NCI-H1930 (cell line): ENCODE measurements at places on chromosomes 7 and 10.

DNA sequence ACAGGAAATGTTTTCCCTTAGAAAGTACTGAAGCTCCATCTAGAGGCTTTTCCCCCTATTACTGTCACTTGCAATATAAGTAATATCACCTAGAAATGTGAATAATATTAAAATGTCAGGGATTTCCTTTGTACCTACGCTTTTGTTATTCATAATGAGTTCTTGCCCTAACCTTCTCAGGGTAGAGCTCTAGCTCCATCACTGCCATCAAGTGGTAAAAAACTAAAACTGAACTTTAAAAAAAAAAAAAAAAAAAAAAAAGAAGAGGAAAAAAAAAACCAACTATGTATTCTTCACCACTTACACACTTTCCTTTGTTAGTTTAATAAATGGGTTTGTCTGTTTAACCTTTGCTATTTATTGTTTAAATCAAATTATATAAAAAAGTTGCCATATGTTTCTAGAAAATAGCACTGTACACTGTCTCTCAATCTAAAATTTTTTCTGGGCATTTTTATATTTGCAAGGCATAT, 49.9 kb downstream of the DNAJC1 start:
- no peak for DNase-seq

DNA sequence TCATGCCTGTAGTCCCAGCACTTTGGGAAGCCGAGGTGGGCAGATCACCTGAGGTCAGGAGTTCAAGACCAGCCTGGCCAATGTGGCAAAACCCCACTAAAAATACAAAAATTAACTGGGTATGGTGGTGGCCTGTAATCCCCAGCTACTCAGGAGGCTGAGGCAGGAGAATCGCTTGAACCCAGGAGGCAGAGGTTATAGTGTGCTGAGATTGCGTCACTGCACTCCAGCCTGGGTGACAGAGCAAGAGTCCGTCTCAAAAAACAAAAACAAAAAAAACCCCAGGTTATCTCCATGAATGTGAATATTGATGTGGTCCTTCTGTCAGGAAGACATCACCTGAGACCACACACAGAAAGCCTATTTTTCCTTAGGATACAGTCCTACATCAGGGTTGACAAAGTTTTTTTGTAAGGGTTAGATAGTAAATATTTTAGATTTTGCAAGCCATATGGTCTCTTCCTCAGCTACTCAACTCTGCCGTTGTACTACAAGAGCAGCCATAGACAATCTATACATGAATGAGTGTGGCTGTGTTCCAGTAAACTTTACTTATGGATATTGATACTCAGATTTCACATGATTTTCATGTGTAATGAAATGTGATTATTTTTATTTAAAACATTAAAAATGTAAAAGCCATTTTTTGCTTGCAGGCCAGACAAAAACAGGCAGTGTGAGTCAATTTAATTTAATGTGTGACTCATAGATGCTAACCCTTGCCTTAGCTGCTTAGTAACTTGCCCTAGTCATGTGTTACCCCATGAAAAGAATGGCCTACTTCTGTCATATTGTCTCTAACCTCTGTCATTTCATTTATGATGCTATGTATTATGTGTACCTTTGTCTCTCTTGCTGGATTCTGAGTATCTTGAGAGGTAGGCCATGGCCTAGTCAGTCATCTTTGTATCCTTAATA, 78.1 kb downstream of the TPST1 start:
- DNase-seq: no peak

DNA sequence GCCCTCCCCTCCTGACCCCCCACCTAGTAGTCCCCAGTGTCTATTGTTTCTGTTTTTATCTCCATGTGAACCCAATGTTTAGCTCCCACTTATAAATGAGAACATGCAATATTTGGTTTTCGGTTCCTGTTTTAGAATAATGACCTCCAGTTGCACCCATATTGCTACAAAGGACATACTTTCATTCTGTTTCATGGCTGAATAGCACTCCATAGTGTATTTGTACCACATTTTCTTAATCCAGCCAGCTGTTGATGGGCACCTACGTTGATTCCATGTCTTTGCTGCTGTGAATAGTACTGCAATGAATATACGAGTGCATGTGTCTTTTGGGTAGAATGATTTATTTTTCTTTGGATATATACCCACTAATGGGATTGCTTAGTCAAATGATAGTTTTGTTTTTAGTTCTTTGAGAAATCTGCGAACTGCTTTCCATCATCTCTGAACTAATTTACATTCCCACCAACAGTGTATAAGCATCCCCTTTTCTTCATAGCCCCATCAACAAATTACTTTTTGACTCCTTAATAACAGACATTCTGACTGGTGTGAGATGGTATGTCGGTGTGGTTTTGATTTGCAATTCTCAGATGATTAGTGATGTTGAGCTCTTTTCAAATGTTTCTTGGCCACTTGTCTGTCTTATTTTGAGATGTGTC, 128.4 kb upstream of the PHYHIPL start:
- no peak for DNase-seq

- no peak for DNase-seq
Observed at GRCh38 chr7:132333301-132333700, 243.0 kb downstream of the PLXNA4 start.

GRCh38 chr7:155861480-155861868, 49.2 kb upstream of the SHH start:
- no peak for DNase-seq

- DNase-seq: no peak
Observed at GRCh38 chr10:33419311-33419710, 84.8 kb upstream of the NRP1 start.

GRCh38 chr7:2728316-2729030, 40.5 kb downstream of the AMZ1 start:
- no peak for DNase-seq

DNA sequence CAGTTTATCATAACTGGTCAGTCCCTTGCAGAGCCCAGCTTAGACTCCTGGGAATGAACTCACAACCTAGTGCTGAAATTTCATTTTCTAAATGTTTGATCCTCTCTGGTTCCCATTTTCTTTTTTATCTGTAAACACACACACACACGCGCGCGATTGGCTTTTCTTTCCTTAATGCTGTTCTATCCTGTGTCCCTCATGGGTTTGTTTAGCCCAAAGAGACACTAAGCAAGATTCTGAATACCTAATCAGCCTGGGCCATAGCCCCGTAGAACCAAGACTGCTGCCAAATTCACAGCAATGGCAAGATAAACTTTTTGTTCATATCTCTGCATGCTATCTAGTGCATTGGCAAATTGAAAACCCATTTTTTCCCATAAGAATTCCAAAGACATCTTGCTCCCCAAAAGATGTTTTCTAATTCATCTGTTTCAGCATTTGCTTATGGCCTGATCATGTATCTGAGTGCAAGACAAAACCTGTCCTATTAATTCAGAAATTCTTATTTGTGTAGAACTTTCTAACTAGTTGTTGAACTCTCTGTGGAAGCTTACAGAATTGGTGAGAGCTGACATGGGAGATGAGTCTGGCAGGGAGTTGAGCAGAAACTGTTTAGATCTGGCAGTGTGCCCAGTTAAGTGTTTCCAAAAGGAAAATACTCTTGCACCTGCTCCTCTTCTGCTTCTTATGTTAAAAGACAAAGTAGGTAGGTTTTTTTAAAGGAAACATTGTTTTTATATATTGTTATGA, 1.8 kb upstream of the IFIT1 start:
- DNase-seq: no peak

DNA sequence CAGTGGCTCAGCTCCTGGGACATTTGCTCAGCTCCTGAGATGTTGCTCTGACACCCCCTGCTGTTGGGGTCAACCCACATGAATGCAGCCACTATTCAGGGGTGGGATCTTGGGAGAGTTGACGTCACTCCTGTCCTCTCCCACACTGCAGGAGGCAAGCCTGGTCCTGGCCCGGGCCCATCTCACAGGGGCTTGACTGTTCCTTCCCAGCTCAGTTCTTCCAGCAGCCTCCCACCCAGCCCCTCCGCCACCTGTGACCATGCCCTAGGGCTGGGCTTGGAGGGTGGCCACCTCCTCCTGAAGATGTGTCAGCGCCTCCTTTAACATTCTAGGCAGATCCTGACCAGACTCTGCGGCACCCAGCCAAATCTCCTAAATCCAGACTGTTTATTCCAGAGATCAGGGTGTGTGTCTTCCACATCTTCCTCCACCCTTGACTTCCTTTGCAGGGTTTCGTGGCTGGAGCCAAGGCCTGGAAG, 19.1 kb upstream of the OPALIN start:
- no peak for DNase-seq

DNA sequence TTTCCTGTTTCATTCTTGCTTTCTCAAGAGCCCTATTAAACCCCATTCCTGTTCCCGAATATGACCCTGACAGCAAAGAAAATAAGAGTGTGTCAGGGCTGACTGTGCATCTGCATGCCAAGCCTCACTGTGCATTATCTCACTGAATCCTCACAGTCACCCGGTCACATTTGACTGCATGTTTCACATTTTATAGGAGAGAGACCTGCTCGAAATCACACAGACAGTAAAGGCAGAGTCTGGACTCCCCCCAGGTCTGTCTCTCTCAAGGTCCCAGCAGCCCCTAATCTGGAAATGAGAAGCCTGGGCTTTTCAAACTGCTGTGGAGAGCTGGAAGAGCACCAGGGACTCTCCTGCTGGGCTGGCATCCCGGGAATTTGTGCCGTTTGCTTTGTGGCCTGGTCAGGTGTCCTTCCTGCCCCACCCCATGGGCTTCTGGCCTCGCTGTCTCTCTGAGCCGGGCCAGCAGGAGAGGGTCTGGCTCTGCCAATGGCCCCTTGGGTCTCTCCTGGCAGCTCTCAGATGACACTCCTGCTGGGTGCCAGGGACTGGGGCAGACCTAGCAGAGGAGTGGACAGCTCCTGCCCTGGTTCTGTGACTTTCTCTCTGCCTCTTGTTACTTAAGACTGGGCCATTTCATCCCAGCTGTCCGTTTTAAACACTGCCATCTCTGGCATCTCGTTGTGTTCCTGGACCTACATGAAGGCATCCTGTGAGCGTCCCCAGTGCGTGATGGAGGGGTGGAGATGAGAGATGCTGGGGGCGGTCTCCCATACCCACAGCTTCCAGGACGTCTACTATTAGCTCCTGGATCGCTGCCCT, 173.6 kb downstream of the ARHGAP12 start:
- no peak for DNase-seq

GRCh38 chr7:22350466-22351328, 6.3 kb downstream of the RAPGEF5 start:
- no peak for DNase-seq

DNA sequence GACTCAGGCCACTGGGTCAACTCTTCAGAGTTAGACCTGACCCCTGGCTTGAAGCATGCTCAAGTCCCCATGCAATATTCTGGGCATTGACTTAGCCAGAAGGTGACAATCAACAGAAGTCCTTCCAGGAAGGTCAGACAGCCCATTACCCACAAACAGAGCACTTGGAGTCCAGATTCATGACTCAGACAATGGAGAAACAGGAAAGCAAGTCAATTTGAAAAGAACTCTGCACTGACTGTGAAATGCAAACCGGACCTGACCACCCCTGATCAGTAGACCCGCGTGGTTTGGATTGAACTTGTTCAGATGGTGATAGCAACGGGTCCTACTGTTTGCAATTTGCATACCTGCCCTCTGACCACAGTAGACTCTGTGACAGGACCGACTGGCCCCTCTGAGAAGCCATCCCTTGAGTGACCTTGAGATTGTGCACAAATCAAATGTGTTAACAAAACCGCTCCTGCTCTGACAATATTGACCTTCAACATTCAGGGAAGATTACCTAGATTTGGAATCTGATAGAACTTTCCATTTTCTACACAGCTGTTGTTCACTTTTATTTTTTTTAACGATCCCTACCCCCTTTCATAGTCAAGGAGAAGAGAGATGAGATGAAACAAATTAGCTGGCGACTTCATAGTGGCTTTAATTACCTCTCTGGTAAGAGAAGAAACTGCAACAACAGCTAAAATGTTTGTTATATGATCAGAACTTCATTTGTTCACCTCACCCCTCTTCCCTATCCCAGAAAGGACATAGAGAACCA, 138.7 kb downstream of the NRP1 start:
- DNase-seq: no peak

GRCh38 chr10:114704679-114705078, 46.6 kb upstream of the ABLIM1 start:
- no peak for DNase-seq

DNA sequence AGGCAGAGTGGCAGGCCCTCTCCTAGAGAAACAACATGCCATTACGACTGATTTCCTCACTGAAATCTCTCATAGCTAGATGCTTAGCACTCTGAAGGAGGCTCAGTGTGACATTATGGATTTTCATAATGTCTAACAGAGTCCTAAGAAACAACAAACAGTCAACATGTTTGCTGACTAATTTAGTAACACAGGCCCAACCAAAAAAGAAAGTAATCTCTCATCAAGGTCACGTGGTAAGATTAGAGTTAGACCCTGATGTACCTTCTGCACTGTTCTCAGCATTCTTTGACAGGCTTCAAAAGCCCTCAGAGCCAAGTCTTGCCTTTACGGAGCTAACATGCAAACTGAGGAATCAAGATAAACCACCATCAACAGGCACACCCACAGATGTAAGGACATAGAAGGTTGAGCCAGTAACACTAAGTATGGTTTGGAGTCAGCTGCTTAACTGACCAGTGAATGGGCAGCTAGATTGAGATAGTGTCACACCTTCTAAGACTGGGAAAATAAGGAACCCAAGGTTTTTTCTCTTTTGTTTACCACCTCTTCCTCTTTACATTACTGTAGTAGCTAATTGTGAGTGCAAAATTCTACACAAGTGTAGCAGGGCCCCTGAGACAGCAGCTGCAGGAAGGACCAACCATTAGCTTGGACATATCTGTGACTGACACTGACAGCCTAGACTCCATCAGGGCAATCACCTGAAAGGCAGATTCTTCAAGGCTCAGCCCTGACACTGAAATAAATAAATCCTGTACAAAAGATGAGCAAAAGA, 15.3 kb upstream of the KCNIP2 start:
- DNase-seq: no peak

DNA sequence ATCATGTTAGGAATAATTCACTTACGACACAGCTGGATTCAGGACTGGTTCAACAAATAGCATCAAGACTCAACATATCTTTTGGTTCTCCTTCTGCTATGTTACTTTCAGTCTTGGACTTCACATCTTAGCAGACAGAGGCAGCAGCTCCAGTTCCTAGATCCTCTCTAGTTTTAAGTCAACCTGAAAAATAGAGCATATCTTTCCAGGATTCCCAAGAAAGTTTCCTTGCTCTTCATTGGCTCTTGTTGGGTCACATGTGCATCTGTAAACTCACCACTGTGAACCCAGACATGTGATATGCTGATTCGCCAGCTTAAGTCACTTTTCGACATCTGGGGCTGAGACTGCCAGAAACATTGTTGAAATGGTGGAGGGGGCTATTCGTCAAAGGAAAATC, 210.1 kb upstream of the KMT2E start:
- no peak for DNase-seq

DNA sequence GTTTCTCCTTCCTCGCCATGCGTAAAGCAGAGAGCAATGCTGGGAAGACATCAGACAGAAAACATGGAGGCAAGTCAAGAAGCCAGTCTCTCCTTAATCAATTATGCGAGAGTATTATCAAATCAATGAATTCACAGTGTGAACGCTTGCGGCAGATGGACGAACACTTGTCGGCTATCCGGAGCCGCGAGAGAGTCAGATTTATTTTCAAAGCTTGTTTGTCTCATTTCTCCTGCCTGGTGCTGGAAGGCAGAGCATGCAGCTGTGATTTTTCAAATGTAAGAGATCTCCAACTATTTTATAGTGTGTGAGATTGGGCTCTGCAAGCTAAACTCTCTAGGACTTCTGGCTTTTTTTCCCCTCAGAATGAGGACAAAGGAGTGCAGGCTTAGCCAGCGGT, 252.3 kb downstream of the SNX10 start:
- no peak for DNase-seq

GRCh38 chr7:7956531-7957128, 12.0 kb upstream of the GLCCI1 start:
- no peak for DNase-seq
